ENCODE measurements at places on chromosomes 3 and 15. TPM values are rescaled to one million over a fixed set of nuclear protein-coding genes. Genes with fewer than 3 reads are reported as not detected.

The CLASP2 gene
- 43.4 TPM for polyA plus RNA-seq

The TERC gene
- polyA plus RNA-seq = not detected

The ANKUB1 gene
- not detected for polyA plus RNA-seq

The NANOGP8 gene
- polyA plus RNA-seq = not detected

The PARL gene
- polyA plus RNA-seq = 35.5 TPM

The MYLK gene
- 27.0 TPM for polyA plus RNA-seq

The THAP10 gene
- 2.6 TPM for polyA plus RNA-seq

The KNG1 gene
- polyA plus RNA-seq = 1.5 TPM

The STARD9 gene
- polyA plus RNA-seq = 14.8 TPM

The GPR160 gene
- polyA plus RNA-seq = 3.1 TPM

The ANKRD34C gene
- polyA plus RNA-seq = not detected

The TEX9 gene
- polyA plus RNA-seq = 1.9 TPM

The TIPARP gene
- polyA plus RNA-seq = 5.1 TPM

The NEK11 gene
- 7.3 TPM for polyA plus RNA-seq

The C3orf52 gene
- polyA plus RNA-seq = 5.8 TPM

The ROBO1 gene
- polyA plus RNA-seq = 77.2 TPM

The EBLN2 gene
- polyA plus RNA-seq = 3.4 TPM

The TMCO5A gene
- not detected for polyA plus RNA-seq

The LIPC gene
- polyA plus RNA-seq = 0.18 TPM

The TMEM207 gene
- not detected for polyA plus RNA-seq

The MST1R gene
- 1.8 TPM for polyA plus RNA-seq

The BUB1B gene
- 10.8 TPM for polyA plus RNA-seq

The ARL13B gene
- polyA plus RNA-seq = 7.1 TPM

The VILL gene
- 6.0 TPM for polyA plus RNA-seq

The ADGRG7 gene
- polyA plus RNA-seq = not detected

The SEC61A1 gene
- 118 TPM for polyA plus RNA-seq

The SERPINI1 gene
- polyA plus RNA-seq = 9.1 TPM

The TMEM212 gene
- polyA plus RNA-seq = 0.15 TPM

The RTF1 gene
- 54.7 TPM for polyA plus RNA-seq

The CCDC39 gene
- 1.4 TPM for polyA plus RNA-seq

The GLDN gene
- 0.35 TPM for polyA plus RNA-seq

The TNFAIP8L3 gene
- 1.7 TPM for polyA plus RNA-seq

The CNTN3 gene
- polyA plus RNA-seq = 7.5 TPM

The DLEC1 gene
- 0.32 TPM for polyA plus RNA-seq

The SLC28A2 gene
- 0.65 TPM for polyA plus RNA-seq

The SSUH2 gene
- polyA plus RNA-seq = 3.0 TPM

The TMIE gene
- polyA plus RNA-seq = 0.70 TPM

The LRRC31 gene
- polyA plus RNA-seq = not detected

The ZBTB20 gene
- 2.7 TPM for polyA plus RNA-seq

The SERPINI2 gene
- polyA plus RNA-seq = not detected

The MORC1 gene
- not detected for polyA plus RNA-seq
